Sciatic nerve (tissue), 2 donors: ENCODE measurements at places on chromosomes 1 and 21. TPM values are rescaled to one million over a fixed set of nuclear protein-coding genes. Genes with fewer than 3 reads are reported as not detected.

DNA sequence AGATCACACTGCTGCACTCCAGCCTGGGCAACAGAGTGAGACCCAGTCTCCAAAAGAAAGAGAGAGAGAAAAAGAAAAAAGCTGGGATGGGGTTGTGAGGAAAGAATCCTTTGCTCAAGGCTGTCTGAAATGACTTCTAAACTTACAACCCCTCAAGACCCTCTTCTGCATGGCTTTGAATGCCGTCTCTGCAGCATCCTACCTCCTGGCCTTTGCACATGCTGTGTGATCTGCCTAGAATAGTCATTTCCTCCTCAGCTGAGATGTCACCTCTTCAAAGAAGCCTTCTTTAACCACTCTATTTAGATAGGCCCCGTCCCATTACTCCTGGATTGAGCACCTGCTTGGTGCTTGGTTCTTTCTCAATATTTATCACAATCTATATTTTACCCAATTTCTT is 17.4 kb upstream of the TRIM63 start:
- no peak for DNase-seq

DNA sequence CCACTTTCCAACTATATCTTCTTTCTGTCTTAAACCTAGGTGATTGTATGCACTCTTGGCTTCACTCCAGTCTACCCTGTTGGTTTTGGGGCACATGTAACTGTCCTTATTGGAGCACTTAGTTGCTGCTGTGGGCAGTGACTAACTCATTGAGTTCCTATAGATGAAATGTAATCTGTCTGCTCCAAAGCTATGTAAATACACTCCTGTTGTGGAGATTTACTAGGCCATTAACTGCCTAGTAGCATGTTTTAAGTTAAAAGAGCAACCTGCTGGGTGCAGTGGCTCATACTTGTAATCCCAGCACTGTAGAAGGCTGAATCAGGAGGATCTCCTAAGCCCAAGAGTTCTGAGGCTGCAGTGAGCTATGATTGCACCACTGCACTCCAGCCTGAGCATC is 137.6 kb downstream of the ZMYM4 start:
- DNase-seq = no peak

DNA sequence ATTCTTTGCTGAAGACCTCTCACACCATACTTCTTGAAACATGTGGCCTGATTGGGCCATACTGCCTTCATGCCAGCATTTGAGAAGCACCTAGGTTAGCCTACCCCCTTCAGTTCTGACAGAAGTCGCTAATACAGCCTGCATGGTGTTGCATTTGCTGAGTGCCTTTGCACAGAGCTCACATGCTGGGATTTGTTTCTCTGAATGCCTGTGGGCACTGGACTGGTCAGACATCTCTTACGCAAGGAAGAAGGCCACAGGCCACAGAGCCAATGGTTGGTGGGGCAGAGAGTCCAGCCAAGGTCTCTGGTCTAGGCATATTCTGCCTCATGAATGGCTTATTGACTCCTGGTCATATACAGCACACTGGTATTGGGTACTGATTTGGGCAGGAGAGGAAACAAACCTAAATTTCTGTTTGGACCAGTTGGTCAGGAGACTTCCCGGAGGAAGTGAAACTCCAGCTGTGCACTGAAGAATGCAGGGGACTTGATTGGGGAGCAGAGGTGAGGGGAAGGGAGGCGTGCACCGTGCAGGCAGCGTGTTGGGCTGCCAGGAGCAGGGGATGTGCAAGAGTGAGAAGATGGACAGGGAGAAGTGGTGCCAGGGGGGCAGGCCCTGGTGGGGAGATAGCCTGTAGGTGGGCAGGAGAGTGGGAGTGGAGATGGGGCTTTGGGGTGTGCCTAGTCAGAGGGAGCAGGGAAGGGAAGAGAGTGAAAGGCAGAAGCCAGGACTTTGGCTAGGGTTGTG is 18.1 kb downstream of the URB2 start:
- DNase-seq = no peak

GRCh38 chr1:243513726-243514491 is 258.1 kb downstream of the SDCCAG8 start:
- DNase-seq = no peak

DNA sequence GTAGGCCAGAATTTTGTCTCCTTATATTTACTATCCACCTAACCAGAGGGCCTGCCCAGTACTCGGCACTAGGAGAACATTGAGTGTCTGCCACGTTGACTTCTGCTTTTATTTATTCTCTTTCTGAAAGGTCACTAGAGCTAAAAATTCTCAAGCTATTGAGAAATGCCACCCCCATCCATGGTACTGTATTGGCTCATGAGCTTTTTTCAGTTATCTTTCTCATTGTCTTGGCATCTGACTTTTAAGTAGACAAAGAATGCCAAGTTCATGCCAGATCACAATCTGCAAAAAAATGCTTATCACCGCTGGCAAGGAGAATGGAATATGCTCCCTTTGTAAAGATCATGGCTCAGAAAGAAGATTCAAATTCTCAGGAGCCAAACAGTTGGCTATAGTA is 49.8 kb upstream of the MROH9 start:
- DNase-seq = no peak

- no peak for DNase-seq
These were observed 15.4 kb downstream of the POLR3GL start for GRCh38 chr1:145979746-145980456.

GRCh38 chr1:229027622-229028182 is 243.2 kb upstream of the RAB4A start:
- no peak for DNase-seq

- DNase-seq = no peak
These were observed 29.2 kb upstream of the OR2B11 start for GRCh38 chr1:247487057-247487456.

DNA sequence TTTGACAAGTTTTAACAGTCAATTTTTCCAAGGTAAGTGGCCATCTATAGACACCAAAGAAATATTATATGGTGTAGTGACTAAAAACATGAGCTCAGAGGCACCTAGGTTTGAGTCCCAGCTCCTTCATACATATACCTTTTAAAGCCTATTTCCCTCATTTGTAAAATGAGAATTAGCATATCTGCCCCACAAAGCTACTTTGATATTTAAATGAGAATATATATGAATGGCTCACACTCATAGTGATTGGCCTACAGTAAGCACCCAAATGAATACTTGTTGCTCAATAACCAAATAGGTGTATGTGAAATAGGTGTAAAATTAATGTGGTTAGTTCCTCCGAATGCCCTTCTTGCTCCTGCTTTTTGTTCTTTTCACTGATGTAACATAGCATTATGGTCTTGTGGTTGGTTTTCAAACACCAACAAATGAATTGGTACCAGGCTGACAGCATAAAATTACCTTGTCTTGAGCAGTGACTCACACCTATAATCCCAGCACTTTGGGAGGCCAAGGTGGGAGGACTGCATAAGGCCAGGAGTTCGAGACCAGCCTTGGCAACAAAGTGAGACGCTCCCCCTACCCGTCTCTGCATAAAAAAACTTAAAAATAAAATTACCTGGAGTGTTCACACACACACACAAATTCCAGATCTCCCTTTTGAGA is 25.3 kb downstream of the CNIH4 start:
- DNase-seq = no peak

GRCh38 chr1:169484101-169484500 is 1.6 kb downstream of the SLC19A2 start:
- DNase-seq = no peak

DNA sequence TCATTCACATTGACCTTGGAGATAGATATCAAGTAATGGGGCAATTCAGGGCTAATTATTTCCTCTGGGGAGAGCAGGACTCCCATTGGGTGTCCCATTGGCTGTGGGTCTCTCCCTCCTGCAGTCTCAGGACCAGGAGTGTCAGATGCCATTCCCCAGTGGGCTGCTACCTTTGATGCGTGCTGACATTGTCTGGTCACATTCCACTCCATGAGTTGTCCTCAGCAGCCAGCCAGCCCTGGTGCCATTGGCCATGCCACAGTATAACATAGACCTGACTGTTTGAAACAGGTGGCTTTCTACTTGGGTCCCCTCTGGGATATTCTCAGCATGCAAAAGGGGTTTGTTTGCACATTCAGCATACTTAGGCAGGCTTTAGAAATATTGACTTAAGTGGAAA is 118.5 kb downstream of the MRPS6 start:
- no peak for DNase-seq

DNA sequence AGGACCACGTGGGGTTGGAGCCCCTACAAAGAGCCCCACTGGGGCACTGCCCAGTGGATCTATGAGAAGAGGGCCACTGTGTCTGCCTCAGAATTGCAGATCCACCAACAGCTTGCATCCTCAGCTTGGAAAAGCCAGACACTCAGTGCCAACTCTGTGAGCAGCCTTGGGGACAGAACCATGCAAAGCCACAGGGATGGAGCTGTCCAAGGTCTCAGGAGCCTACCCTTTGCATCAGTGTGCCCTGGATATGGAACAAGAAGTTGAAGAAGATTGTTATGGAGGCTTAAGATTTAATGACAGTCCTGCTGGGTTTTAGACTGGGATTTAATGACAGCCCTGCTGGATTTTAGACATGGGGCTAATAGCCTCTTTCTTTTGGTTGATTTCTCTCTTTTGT is 1670.9 kb downstream of the PLA2G4A start:
- DNase-seq = no peak

- peak; percentile 39 for DNase-seq
These were observed at the start of gene ITLN2 for GRCh38 chr1:160954158-160955104. TSS of gene ITLN2 (minus strand) at chr1:160954809. CDS start at chr1:160954741, 68 bp downstream.

- DNase-seq = no peak
These were observed 2.1 kb downstream of the KAZN start for GRCh38 chr1:14600405-14601112.

DNA sequence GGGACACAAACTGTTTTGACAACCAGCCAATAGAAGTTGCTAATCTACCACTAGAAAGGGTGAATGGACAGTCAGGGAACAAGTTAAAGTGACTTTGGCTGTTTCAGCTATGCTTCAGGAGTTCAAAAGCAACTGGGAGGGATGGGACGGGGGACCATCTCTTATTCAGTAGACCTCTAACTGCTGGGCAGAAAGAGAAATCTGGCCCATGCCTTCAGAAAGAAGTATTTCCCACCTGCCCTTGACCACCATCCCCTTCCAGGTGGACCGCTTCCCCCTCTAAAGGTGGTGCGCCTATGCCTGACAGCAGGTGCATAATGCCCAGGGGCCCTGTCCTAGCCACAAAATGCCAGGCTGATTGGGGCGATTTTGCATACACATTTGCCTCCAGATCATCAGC is 5.2 kb downstream of the ITPKB start:
- DNase-seq = no peak

DNA sequence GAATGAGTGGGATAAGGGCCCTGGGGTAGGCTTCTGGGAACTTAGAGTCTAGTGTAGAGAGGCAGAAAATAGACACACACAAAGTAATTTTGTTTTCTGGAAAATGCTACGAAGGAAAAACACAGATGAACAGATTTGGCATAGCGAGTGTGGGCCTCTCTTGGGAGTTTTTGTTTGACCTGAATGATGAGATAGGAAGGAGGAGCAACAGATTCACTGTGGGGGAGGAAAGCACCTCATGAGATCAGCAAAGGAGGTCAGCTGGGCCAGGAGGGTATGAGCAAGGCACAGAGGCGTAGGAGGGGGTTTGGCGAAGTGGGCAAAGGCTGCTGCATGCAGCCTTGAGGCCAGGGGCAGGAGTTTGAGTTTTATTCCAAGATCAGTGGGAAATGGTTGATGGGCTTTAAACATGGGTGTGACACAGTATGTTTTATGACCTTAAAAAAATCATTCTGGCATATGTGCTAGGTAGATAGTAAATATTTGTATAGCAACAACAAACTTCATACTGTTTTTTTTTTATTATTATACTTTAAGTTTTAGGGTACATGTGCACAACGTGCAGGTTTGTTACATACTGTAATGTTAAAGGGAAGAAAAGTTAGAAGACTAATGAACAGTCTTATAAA is 57.9 kb downstream of the FGGY start:
- peak; percentile 62 for DNase-seq

- DNase-seq = no peak
These were observed 46.3 kb upstream of the ADGRL2 start for GRCh38 chr1:81754424-81754823.

Gene CRYAA
- total RNA-seq = not detected

Gene CDC42BPA
- 66.8 TPM for total RNA-seq

Gene LRRC38
- not detected for total RNA-seq

Gene THEM5
- total RNA-seq = not detected

Gene BSND
- not detected for total RNA-seq

Gene PLA2G4A
- total RNA-seq = 4.8 TPM

Gene LGR6
- 0.53 TPM for total RNA-seq

Gene U2AF1
- total RNA-seq = 67.6 TPM

Gene SPRR1A
- not detected for total RNA-seq
